ENCODE measurements at places on chromosomes 3 and 15.
A peak's percentile ranks its signal among the peaks of the same experiment; 100 is the strongest.

DNA sequence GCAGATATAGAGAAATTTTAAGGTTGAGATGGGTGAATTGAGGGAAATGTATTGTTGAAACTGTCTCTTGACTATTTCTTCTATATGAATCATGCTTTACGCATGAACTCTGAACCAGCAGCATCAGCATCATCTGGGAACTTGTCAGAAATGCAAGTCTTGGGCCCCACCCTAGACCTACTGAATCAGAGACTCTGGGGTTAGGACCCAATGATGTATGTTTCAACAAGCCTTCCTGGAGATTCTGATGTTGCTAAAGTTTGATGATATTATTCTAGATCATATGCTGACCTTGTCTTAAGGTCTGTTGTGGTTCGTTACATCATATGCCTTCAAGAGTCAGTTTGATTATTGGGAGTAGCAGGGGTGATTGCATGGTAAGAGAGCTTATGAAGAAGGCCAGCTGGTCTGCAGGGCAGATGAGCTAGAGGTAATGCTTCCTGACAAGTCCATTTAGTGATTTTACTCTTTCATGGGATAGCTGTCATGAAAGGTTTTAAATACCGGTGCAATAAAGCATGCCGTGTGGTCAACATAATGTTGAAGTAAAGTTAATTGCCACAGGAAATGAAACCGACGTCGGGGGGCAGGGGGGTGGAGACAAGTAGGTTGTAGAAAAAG is 152.4 kb upstream of the MRPL3 start:
- DNase-seq: no peak

- no peak for DNase-seq
Measured at GRCh38 chr3:48588230-48588629, 6.9 kb downstream of the COL7A1 start.

DNA sequence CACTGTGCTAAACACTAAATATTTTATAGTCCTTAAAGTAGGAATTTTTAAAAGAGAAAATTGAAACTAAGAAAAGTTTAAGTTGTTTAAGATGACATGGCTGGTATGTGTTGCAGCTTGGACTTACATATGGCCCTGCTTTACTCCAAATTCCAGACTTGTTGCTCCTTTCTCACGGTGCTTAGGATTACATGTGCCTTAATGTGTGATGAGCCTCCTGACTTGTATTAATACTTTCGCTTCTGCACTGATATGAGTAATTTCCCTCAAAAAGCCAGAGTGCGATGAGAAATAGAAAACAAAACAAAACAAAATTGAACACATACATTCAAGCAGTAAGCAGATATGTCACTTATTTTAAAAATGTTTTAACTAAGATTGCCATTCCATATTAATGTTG is 250.2 kb downstream of the VGLL3 start:
- no peak for DNase-seq

DNA sequence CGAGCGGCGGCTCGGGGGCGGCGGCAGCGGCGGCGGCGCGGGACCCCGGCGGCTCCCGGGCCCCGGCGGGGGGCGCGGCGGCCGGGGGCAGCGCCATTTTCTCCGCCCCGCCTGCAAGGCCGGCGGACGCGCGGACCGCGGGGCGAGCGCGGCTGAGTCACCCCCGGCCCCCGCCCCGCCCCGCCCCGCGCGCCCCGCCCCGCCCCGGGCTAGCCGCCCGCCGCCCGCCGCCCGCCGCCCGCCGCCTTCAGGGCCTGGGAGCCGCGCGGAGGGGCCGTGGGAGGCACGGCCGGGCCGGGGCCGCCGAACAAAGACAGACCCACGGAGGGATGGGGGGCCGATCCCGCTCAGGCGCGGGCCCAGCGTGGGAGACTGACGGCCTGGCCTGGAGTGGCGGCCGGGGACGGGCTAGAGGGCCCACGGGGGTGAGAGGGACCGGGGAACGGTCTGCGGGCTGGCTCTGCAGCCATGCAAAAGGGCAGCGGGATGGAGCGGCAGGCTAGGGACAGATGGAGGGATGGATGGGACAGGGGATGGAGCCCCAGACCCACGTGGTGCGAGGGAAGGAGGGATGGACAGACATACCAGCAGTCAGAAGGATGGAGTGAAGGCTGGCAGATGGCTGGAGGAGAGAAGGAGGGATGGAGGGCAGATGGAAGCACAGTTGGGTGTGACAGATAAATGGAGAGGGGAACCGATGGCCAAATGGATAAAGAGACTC is at the start of gene EIF4E3:
EIF4E3 (minus strand) TSS at position 132 of the 721 bp plus-strand sequence; CDS start at position 97, 35 bp downstream.
- no peak for DNase-seq

GRCh38 chr15:66771351-66771650 is 69.3 kb downstream of the SMAD6 start:
- DNase-seq: no peak

DNA sequence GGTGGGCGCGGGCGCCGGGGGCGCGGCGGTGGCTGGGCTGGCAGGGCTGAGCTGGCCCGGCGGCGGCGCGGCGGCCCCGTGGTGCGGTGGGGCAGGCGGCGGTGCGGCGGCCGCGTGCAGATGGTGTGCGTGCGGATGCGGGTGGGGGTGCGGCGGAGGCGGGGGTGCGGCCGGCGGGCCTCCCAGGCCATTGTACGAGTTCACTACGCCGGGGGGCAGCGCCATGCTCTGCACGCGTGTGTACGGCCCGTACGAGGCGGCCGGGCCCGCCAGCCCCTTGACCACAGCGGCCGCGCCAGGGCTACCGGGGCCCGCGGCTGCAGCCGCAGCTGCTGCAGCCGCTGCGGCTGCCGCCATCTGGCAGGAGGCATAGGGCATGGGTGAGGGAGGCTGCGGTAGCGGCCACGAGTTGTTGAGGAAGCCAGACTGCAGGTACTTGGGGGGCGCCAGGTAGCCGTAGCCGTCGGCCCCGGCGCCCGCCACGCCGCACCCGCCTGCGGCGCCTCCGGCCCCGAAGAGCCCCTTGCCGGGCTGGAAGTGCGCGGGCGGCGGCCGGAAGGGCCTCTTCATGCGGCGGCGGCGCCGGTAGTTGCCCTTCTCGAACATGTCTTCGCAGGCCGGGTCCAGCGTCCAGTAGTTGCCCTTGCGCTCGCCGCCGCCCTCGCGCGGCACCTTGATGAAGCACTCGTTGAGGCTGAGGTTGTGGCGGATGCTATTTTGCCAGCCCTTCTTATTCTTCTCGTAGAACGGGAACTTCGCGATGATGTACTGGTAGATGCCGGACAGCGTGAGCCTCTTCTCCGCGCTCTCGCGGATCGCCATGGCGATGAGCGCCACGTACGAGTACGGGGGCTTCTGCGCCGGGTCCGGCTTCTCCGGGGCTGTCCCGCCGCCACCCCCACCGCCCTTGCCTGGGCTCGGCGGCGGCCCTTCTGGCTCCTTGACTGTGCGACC is 951 bp downstream of the FOXL2 start:
- no peak for DNase-seq

DNA sequence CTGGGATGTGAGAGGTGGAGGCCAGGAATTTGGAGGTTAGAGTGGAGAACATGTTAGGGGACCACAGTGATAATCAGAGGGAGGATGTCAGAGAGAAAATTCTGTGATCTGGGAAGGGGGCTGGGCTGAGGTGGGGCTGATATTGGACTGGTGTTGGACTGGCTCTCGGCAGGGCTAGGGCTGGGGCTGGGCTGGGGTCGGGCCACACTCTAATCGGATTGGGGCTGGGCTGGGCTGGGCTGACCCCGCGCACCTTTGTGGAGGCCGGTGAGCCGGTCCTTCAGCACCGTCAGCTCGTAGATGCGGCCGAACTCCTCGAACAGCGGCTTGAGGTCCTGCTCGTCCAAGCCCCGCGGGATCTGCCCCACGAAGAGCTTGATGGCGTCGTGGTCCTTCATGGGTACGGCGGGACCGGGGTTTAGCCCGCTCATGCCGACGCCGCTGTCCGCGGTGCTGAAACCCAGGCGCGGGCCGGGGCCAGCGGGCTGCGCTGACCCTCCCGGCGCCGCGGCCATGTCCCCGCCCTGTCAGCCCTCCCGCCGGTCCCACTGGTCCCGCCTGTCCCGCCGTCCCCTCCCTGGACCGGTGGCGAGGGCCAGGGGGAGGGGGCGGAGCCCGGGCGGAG is 485 bp downstream of the CELF6 start:
- DNase-seq: no peak

DNA sequence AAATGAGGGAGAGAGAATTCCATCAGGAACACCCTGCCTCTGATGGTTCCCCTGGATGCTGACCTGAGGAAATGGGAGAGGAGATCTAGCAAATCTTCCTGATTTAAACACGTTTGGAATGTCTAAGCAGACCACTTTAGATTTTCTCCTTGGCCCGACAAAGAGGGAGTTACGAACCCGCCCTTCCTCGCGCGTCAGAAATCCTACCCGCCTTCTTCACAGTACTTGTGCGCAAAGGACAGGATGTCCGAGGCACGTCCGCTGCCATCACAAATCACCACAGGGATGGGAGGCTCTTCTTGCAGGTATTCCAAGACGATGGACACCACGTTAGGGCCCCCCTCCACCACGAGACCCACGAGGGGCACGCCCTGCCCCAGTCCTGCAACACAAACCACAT is 38.6 kb downstream of the TRPM1 start:
- no peak for DNase-seq

- peak; percentile 94 for DNase-seq
Measured at GRCh38 chr3:176867681-176868663, 329.3 kb downstream of the TBL1XR1 start.

- no peak for DNase-seq
Measured at GRCh38 chr3:194340757-194341400, 10.2 kb downstream of the CPN2 start.

- no peak for DNase-seq
Measured at GRCh38 chr3:81339040-81339845, 422.2 kb downstream of the GBE1 start.

GRCh38 chr3:64715211-64715982 is 27.6 kb upstream of the ADAMTS9 start:
- no peak for DNase-seq

GRCh38 chr3:127392156-127392490 is 104.3 kb upstream of the PRR20G start:
- DNase-seq: no peak

GRCh38 chr3:123640740-123641462 is 56.0 kb upstream of the HACD2 start:
- DNase-seq: no peak

DNA sequence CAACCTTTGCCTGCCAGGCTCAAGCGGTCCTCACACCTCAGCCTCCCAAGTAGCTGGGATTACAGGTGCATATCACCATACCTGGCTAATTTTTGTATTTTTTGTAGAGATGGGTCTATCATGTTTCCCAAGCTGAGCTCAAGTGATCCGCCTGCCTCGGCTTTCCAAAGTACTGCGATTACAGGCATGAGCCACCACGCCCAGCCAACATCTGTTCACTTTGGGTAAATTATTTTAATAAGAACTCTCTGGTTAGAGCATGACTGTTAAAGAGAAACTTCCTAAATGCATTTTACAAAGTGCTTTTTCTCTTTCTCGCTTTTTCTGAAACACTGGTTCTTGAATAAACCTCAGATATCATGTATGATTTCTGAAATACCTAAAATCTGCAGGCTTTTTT is 172.5 kb downstream of the PTPRG start:
- DNase-seq: no peak

- no peak for DNase-seq
Measured at GRCh38 chr3:184604615-184605290, 43.2 kb downstream of the EPHB3 start.

DNA sequence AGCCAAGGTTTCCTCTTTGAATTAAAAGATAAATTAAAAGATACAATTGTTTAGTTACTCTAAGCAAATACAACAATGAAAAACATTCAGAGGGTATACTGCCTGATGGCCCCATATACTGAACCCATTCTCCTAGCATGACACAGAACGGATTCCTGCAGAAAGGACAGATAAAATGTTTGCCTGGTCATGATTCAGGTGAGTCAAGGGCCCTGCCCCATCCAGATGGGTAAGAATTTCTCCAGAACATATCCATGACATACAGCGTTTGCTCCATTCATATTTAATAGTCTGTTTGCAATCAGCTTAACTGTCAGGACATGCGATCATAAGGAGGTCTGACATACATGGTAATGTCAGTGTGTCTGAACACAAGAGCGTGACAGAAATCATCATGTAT is 8.6 kb downstream of the TMEM41A start:
- DNase-seq: no peak

DNA sequence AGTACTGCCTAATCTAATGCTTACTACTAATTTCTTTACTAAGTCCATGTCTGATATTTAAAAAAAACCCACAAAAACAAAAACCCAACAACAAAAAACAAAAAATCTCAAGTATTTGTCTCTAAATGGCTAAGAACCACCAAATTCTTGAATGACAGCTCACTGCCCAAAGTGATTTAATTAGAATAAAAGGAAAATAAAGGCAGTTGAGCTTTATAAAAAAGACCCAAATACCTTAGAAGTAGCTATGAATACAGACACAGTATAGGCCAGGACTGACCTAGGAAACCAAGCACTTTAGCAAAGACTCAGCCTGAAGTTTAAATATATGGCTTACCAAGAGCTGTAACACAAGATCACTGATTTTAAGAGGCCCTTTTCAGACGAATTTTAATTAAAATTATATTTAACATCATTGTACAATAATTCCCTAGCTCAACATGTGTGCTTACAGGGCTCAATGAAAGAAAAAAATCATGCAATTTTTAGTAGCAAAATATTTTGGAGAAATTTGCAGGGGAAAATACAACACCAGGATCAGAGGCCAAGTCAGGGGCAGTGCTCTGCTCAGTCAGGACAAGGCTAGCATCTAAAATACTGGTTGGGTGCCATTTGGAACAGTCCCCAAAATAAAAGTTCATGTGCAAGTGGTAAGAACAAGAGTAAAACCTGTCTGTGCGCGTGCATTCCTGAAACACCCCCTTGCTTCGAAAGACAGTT is 24.8 kb downstream of the UQCC5 start:
- DNase-seq: no peak

DNA sequence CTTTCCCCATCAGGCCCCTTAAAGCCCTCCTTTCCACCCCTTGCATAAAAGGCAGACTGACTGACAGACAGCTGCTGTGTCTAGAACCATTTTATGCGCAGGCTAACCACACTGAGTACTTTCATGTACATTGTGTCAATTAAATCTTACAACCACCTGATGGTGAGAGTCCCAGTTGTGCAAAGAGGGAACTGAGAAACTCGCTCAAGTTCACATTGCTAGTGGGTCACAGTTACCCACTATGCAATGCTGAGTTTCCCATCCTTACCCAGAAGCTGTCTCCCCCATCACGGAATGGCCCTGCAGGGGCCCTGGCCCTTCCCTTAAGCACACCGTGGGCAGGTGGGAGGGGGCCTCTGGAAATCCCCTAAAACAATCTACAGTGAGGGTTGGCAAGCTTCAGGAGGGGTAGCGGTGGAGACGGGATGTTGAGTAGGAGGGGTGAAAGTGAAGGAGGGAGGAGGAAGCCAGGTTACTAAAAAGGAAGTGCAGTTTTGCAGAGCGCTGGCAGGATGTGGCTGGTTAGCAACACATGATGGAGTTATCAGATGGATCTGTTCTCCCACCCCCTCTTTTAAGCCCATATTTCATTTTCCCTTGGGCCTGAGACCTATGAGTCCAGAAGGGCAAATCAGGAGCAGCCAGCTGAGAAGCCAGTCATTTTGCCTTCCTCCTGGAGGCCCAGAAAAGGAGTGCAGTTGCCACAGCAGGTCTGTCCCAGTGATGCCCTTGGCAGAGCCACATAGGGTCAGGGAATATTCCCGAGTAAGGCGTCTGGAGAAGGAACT is 30.0 kb downstream of the STARD5 start:
- DNase-seq: no peak

Measured in NCI-H510A (cell line).